ENCODE measurements at places on chromosomes 1 and 21. TPM values are rescaled to one million over a fixed set of nuclear protein-coding genes. Genes with fewer than 3 reads are reported as not detected.

The ERVH48-1 gene
- total RNA-seq, result not detected

The PDE9A gene
- 11.8 TPM for total RNA-seq

GRCh38 chr1:19007491-19008441 is 51.3 kb upstream of the IFFO2 start:
- H3K36me3 ChIP-seq, result no peaks in the 10 kb centered on the region
- no peak overlapping the region for H3K4me3 ChIP-seq
- H3K4me1 ChIP-seq, result peaks cover 4% of the 10 kb centered on the region

GRCh38 chr1:72623299-72623708 is 341.0 kb upstream of the NEGR1 start:
- no peaks in the 10 kb centered on the region for H3K36me3 ChIP-seq
- H3K4me1 ChIP-seq, result no peaks in the 10 kb centered on the region
- DNase-seq, result no peak
- peak overlapping the region; percentile 6 for H3K4me3 ChIP-seq
- no peaks in the 10 kb centered on the region for H3K27me3 ChIP-seq
- H3K27ac ChIP-seq, result no peak overlapping the region

Measured in aorta (tissue), 5 donors.